ENCODE measurements at places on chromosomes 6 and 20.

DNA sequence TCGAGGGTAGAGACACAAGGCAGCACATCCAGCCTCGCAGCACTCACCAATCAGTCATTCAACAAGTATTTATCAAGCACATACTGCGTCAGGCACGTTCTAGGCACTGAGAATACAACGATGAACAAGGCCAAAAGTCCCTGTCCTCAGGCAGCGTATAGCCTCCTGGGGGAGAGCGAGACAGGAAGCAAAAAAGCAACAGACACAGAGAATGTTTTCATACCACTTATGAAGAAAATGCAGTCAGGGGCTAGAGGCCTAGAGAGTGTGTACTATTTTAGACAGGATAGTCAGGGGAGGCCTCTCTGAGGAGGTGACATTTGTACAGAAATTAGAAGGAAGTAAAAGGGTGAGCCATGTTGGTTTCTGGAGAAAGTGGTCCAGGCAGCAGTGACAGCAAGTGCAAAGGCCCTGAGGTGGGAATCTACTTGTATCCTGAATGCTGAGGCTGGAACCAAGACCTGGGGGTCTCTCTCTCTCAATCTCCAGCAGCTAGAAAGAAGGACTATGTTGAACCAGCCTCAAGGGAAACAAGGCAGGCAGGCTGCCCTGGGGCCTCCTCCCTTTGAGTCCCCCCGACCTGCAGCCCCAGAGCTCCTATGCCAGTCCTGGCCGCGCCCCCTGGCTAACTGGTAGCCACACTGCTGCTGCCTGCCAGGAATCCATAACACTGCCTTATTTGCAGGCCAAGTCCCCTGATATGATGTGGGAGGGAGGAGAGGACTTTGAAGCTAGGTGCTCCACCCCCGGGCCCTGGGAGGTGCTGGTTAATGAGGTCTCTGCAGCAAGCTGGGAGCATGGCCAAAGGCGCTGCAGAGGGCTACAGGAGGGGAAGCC is 151.2 kb downstream of the GRM4 start:
- DNase-seq = no peak

GRCh38 chr6:40020166-40020565 is 85.9 kb upstream of the MOCS1 start:
- no peak for DNase-seq

- no peak for DNase-seq
Measured at GRCh38 chr20:3616250-3616649, 46.9 kb downstream of the GFRA4 start.

GRCh38 chr20:59824711-59825562 is 108.5 kb downstream of the SYCP2 start:
- DNase-seq = no peak

DNA sequence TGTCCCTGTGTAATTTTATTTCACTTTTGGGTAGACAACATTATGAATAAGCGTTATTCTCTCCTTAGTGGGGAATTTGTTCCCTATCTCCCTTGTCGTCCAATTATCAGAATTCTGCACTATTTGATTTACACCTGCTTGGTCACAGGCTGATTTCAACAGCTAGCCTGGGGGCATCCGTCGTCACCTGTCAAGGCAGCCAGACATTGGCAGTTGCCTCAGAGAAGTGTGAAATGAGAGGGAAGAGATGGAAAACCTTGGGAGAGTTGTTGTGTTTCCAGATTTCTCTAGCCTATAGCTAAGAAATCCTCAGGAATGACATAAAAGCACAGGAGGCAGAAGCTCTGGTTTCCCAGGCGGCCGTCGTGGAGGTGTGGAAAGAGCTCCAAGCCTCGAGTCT is 891 bp upstream of the GHRH start:
- DNase-seq = no peak

DNA sequence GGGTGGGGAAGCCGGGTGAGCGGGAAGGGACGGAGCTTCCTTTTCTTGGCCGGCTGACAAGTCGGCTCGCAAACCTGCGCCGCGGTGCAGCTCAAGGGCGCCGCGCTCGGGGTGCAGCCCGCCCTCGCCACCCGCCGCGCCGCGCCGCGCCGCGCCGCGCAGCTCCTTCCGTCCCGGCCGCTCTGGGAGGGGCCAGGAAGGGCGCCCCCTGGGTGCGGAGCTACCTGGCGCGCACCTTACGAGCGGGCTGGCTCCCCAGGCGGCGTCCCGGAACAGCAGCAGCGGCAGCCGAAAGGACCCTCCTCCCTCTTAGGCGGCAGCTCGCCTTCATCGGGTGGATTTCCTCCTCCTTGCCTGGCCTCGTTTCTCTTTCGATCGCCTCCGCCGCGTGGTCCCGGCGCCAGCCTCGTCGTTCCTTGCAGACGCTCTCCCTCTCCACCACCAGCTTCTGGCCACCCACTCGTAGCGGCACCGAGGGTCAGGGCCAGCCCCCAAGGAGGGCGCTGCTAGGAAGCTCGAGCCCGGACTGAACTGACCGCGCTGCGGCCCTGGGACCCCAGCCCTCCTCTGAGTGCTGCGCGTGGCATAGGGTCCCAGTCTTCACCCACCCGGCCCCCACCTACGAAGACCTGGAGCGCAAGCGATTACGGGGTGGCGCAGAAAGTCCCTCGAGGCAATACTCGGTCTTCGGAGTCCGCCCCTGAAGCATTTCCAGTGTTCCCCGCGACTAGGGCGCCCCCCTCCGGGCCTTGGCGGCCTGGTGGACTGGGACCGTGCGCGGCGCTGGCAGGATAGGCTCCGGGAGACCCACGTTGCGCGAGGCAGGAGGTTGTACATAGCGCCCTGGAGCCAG is at the start of gene MAP3K5:
Gene MAP3K5 (minus strand): TSS at position 68 of the 853 bp plus-strand sequence. CDS start 320 bp downstream, outside the sequence.
- DNase-seq = peak; percentile 93

DNA sequence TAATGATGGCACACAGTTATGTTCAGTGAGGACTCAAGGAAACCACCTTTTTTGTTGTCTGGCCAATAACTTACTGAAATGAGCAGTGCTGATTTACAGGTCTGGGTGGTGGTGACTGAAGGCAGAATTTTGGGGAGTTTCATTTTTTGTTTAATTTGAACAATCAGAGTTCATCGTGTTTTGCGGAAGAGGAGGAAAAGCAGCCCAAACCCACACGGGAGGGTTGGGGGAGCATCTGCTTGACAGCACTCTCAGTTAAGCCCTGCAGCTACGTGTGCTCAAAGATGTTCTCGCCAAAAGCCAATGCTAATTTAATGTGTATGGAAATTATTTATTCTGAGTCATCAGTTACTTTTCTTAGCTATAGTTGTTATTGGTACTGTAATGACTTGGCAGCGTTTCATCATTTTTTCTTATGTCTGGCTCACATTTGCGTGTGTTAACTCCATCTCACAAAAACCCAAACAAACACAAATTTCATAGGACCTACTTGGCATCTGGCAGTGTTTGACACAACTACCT is 89.2 kb downstream of the UST start:
- DNase-seq = peak; percentile 21

- peak; percentile 27 for DNase-seq
Measured at GRCh38 chr6:37433657-37434271, 743 bp downstream of the CMTR1 start.
